ENCODE measurements at places on chromosomes 7 and 10. TPM values are rescaled to one million over a fixed set of nuclear protein-coding genes. Genes with fewer than 3 reads are reported as not detected.
A peak's percentile ranks its signal among the peaks of the same experiment; 100 is the strongest.

- H3K36me3 ChIP-seq: no peaks in the 10 kb centered on the region
- H3K4me3 ChIP-seq: no peak overlapping the region
- no peak overlapping the region for H3K27ac ChIP-seq
- no peak for DNase-seq
- H3K4me1 ChIP-seq: no peaks in the 10 kb centered on the region
- no peaks in the 10 kb centered on the region for H3K27me3 ChIP-seq
Observed at GRCh38 chr7:137390076-137390475, 46.5 kb upstream of the PTN start.

OR6V1 gene
- not detected for total RNA-seq

- no peak for DNase-seq
- H3K4me1 ChIP-seq: peaks cover 30% of the 10 kb centered on the region
- no peaks in the 10 kb centered on the region for H3K27me3 ChIP-seq
- peak overlapping the region; percentile 40 for H3K27ac ChIP-seq
Observed at GRCh38 chr7:91242097-91242844, 22.0 kb upstream of the FZD1 start.

GRCh38 chr7:79452032-79452494 is 1.4 kb downstream of the MAGI2 start:
- no peak for DNase-seq
- H3K36me3 ChIP-seq: no peaks in the 10 kb centered on the region
- peak overlapping the region; percentile 96 for H3K27ac ChIP-seq
- peak overlapping the region; percentile 92 for H3K4me3 ChIP-seq
- H3K4me1 ChIP-seq: peaks cover 32% of the 10 kb centered on the region

- no peak overlapping the region for H3K27ac ChIP-seq
- H3K36me3 ChIP-seq: no peaks in the 10 kb centered on the region
- H3K4me1 ChIP-seq: peaks cover 36% of the 10 kb centered on the region
- H3K4me3 ChIP-seq: no peak overlapping the region
- no peaks in the 10 kb centered on the region for H3K27me3 ChIP-seq
Observed at GRCh38 chr10:12387561-12388210, 38.3 kb downstream of the CAMK1D start.

DNA sequence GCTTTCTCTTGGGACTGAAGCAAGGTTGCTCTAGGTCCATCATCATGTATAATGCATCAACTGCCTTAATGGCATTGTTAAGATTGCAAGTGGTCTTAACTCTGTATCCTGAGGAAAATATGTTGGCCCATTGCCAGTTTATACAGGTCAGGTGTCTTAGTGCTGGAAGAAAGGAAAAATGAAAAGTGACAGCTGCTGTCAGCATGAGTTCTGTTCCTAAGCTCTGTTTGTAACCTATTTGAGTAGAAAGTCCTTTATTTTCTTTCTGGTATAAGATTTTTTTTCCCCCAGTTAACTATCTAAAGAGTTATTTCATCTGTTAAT is 127.2 kb downstream of the SRI start:
- H3K27ac ChIP-seq: no peak overlapping the region
- no peaks in the 10 kb centered on the region for H3K36me3 ChIP-seq
- no peaks in the 10 kb centered on the region for H3K27me3 ChIP-seq
- peaks cover 8% of the 10 kb centered on the region for H3K4me1 ChIP-seq
- H3K4me3 ChIP-seq: no peak overlapping the region
- DNase-seq: no peak

DNA sequence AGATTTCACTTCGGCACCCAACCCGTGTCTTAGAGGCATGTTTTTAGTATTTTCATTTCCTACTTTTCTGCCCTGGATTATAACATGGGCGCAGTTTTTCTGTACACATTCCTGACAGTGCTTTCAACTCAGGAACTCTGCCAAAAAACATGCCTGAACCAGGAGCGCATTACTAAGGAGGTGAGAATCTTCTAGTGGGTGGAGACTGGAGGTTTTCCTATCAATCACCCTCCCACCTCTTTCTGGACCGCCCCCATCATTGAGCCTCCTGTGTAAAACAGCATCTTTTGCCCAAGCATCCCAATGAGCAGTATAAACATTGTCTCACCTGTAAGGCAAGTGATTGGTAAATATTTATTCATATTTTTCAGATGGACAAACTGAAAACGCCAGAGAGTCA is 53.2 kb downstream of the STK17A start:
- peaks cover 18% of the 10 kb centered on the region for H3K4me1 ChIP-seq
- H3K27ac ChIP-seq: no peak overlapping the region
- no peak overlapping the region for H3K4me3 ChIP-seq
- H3K36me3 ChIP-seq: no peaks in the 10 kb centered on the region
- DNase-seq: no peak

- H3K27ac ChIP-seq: no peak overlapping the region
- no peak overlapping the region for H3K4me3 ChIP-seq
- DNase-seq: no peak
- H3K27me3 ChIP-seq: no peaks in the 10 kb centered on the region
- no peaks in the 10 kb centered on the region for H3K36me3 ChIP-seq
Observed at GRCh38 chr7:150947241-150947745, 30.8 kb downstream of the KCNH2 start.

TMEM178B gene
- total RNA-seq: 1.2 TPM

DNA sequence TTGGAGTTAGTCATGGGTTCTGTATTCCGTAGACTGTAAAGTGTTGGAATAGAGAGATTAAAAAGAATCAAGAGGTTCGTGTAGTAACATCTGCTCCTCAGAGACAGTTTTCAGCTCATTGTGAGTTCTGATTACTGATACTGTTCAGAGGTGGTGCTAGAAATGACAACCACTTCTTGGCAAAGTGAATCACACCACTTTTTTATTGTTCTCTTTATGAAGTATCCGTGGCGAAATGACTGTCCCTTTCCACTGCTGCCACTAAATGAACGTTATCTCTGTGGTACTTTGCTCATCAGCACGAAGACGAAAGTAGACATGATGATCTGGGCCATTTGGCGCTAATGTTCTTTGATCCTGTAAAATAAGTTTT is 860 bp downstream of the RPP30 start:
- peak overlapping the region; percentile 73 for H3K4me3 ChIP-seq
- DNase-seq: no peak
- no peaks in the 10 kb centered on the region for H3K27me3 ChIP-seq
- peaks cover 26% of the 10 kb centered on the region for H3K4me1 ChIP-seq

DNA sequence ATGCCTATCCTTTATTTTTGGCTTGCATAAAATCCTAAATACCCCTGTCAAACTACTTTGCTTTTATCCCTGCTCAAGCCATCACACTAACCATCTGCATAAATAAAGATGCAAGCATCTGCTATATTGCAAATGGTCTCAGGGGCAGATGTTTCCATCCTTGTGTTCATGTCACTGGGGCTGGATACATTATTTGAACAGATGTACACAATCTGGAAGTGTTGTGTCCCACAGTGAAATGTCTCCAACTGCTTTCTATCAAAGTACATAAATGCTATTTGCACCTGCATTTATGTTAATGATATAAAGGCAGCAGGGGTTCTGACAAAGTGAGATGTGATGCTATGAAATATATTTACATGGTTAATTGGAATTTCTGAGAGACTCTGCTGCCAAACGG is 163.1 kb downstream of the ZNF438 start:
- H3K36me3 ChIP-seq: no peaks in the 10 kb centered on the region
- H3K27me3 ChIP-seq: no peaks in the 10 kb centered on the region
- no peak overlapping the region for H3K27ac ChIP-seq
- H3K4me1 ChIP-seq: peaks cover 5% of the 10 kb centered on the region
- H3K4me3 ChIP-seq: no peak overlapping the region

GRCh38 chr7:134449680-134450079 is 9.2 kb downstream of the AKR1B1 start:
- no peak overlapping the region for H3K27ac ChIP-seq
- peak; percentile 55 for DNase-seq
- peaks cover 14% of the 10 kb centered on the region for H3K4me1 ChIP-seq
- no peak overlapping the region for H3K4me3 ChIP-seq
- H3K27me3 ChIP-seq: no peaks in the 10 kb centered on the region

RBM17 gene
- total RNA-seq: 50.6 TPM

- H3K4me3 ChIP-seq: no peak overlapping the region
- DNase-seq: no peak
- H3K27ac ChIP-seq: no peak overlapping the region
- no peaks in the 10 kb centered on the region for H3K27me3 ChIP-seq
- no peaks in the 10 kb centered on the region for H3K36me3 ChIP-seq
- no peaks in the 10 kb centered on the region for H3K4me1 ChIP-seq
Observed at GRCh38 chr10:14450041-14450491, 119.3 kb upstream of the FRMD4A start.

GRCh38 chr7:47192978-47193377 is 388.9 kb downstream of the TNS3 start:
- no peak for DNase-seq
- no peaks in the 10 kb centered on the region for H3K4me1 ChIP-seq
- no peak overlapping the region for H3K27ac ChIP-seq
- H3K36me3 ChIP-seq: no peaks in the 10 kb centered on the region
- H3K4me3 ChIP-seq: no peak overlapping the region

PRR15 gene
- not detected for total RNA-seq

DNA sequence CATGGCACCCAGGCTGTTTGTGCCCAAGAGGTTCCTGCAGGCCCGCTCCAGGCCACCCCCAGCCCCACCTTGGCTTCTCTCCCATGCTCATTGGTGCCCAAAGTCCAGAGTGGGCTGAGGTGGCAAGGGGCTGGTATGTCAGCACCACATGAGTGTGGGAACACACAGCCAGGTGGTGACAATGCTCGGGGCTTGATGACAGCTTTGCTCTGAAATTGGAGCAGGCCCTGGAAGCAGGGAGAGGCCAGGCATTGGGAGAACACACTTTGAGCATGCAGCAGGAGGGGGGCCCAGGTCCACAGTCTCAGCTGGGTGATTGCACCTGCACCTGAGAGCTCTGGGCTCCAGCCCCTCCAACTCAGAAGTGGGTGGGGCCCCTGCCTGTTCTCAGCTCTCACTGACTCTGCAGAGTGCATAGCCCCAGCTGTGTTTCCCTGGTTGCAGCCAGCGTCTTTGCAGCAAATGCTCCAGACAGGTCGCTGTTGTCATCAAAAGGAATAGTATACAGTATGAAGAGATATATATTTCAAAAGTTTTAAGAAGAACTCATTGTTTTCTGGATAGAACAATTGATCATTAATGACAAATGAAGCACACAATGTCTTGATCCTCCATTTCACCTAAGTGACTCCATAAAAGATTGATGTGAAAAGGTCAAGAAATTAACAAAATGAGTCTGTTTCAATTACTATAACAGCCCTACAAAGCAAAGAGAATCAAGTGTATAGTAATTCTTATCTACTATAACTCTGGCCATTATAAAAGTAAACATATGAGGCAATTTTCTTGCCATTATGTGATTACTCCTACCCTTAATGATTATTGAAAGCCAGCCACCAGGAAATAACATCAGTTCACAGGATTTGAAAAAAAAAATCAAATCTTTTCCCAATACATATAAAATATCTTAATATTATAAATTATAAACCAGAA is 848.1 kb downstream of the PCDH15 start:
- H3K4me3 ChIP-seq: no peak overlapping the region
- no peak overlapping the region for H3K27ac ChIP-seq
- H3K4me1 ChIP-seq: no peaks in the 10 kb centered on the region
- no peaks in the 10 kb centered on the region for H3K27me3 ChIP-seq
- H3K36me3 ChIP-seq: no peaks in the 10 kb centered on the region
- no peak for DNase-seq

- no peak for DNase-seq
- no peaks in the 10 kb centered on the region for H3K4me1 ChIP-seq
- H3K27ac ChIP-seq: no peak overlapping the region
- no peak overlapping the region for H3K4me3 ChIP-seq
- H3K27me3 ChIP-seq: no peaks in the 10 kb centered on the region
- H3K36me3 ChIP-seq: no peaks in the 10 kb centered on the region
Observed at GRCh38 chr7:94252971-94253370, 141.7 kb upstream of the COL1A2 start.

- peaks cover 14% of the 10 kb centered on the region for H3K4me1 ChIP-seq
- DNase-seq: no peak
- H3K36me3 ChIP-seq: no peaks in the 10 kb centered on the region
- peak overlapping the region; percentile 84 for H3K27ac ChIP-seq
Observed at GRCh38 chr10:98587156-98587837, 140.6 kb upstream of the HPS1 start.

SPDYE5 gene
- not detected for total RNA-seq

GRCh38 chr10:28139138-28139537 is 140.3 kb upstream of the ODAD2 start:
- no peaks in the 10 kb centered on the region for H3K4me1 ChIP-seq
- H3K27me3 ChIP-seq: no peaks in the 10 kb centered on the region
- no peaks in the 10 kb centered on the region for H3K36me3 ChIP-seq
- no peak for DNase-seq
- H3K27ac ChIP-seq: no peak overlapping the region

DNA sequence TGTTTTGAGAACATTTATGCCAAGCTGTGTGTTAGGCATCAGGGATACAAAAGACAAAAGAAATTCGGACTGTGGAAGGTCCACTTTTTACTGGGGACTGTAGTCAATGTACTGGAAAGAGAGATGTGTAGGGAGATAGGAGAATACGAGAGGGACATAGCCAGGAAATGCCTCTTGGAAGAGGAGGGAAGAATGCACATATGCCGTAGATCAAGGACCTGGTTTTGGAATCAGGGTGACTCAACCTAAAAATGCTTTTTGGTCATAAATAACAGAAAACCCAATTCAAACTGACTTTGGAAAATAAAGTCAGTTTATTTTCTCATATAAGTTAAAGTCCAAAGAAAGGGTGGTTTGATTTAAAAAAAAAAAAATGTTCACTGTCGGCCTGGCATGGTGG is 140.3 kb upstream of the TCF7L2 start:
- H3K27me3 ChIP-seq: no peaks in the 10 kb centered on the region
- H3K27ac ChIP-seq: no peak overlapping the region
- no peak overlapping the region for H3K4me3 ChIP-seq
- H3K4me1 ChIP-seq: peaks cover 18% of the 10 kb centered on the region

GRCh38 chr10:62900829-62901571 is 84.8 kb upstream of the EGR2 start:
- H3K27me3 ChIP-seq: no peaks in the 10 kb centered on the region
- no peaks in the 10 kb centered on the region for H3K36me3 ChIP-seq
- no peak overlapping the region for H3K4me3 ChIP-seq
- H3K27ac ChIP-seq: no peak overlapping the region

TUBAL3 gene
- total RNA-seq: not detected

AGBL3 gene
- 4.9 TPM for total RNA-seq

DNA sequence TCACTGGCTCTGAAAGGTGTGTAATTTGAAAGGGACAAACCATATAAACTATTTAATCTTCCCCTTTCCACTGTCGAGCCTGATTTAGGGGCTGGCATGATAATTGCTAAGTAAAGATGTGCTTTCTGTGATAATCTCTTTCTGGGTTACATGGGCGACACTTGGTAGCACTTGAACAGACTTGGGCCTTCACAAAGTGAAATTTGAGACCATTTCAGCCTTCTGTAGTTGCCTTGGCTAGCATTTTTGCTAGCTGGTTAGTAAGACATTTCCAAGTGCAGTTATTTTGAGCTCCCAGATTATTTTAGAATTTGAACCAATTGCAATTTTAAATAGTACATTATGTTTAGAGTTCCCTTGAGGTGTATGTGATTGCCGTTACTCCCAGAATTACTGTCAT is 432.7 kb upstream of the GALNT17 start:
- H3K36me3 ChIP-seq: no peaks in the 10 kb centered on the region
- peaks cover 29% of the 10 kb centered on the region for H3K4me1 ChIP-seq
- H3K4me3 ChIP-seq: no peak overlapping the region
- H3K27ac ChIP-seq: no peak overlapping the region

Data from vagina (tissue), 2 donors.